ENCODE measurements at places on chromosomes 13 and 19.

DNA sequence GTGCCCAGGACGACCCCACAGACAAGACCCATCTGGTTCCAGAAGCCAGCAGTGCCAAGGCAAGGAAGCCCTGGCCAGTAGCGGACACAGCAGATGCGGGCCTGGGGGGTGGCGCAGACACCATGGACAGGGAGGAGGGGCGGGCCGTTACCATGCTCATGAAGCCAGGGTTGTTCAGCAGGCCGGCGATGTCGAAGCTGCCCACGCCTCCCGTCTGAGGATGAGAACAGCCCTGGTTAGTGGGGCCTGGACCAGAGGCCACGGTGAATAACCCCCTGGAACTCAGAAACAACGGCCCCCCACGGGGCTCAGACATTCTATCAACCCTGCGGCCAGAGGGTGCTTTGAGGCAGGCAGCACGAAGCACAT lies 21.5 kb upstream of the SLC39A3 start:
- DNase-seq = no peak

- DNase-seq = no peak
These were observed 6.0 kb upstream of the CTU1 start for GRCh38 chr19:51114087-51114729.

DNA sequence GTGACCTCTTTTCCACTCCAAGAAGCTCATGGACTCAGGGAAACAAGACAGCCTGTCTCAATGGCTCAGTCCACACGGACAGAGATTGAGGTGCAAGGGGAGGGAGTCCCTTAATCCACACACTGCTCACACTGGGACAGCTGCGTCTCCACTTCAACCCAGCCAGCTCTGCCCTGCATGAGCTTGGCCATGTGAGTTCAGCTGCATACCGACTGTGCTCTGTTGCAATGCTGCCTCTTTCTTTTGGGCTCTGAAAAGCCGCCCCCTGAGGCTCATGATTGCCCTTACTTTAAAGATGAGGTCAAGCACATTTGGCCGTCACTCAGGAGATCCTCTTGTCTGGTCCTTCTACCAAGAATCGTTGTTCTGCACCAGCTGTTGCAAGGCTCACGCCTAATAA lies 64.8 kb upstream of the KCTD15 start:
- DNase-seq = no peak

GRCh38 chr13:20395061-20395916 lies 130.4 kb downstream of the CRYL1 start:
- DNase-seq = no peak

DNA sequence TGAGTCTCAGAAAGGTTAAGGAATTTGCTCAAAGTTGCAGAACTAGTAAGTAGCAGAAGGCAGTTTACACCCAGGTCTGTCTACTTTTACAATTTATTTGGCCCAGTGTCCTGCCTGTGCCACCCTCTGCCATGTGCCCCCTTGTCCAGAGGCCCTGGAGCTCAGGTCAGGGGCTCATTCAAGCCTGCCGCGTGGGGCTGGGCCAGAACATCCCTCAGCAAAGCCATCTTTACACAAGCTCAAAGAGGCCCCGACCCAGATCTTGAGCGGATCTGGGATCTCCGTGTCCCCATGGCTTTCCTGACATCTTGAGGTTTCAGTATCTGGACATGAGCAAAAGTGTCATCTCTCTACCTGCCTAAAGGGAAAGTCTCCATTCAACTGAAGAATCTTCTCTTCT lies 76.4 kb upstream of the VSTM2B start:
- DNase-seq = no peak

DNA sequence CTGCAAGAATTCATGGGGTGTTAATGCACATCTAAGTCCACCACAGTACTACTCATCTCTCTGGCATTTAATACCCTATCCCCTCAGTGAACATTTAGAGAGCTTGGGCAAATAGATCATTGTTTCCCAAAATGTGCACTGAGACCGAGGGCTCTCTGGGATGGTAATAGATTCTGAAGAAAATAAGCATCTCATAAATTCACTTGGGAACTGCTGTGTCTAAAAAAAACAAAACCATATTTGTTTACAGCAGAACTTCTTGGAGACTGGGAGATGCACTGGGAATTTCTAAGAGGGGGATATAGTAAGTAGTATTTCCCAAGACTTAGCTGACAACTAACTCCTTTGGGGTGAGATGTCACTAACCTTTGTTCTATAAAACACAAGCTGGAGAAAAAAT lies 58.4 kb downstream of the ENOX1 start:
- peak; percentile 47 for DNase-seq

GRCh38 chr13:31826521-31826920 lies 87.2 kb downstream of the RXFP2 start:
- DNase-seq = no peak

GRCh38 chr19:2179095-2179494 lies 15.4 kb downstream of the DOT1L start:
- no peak for DNase-seq

DNA sequence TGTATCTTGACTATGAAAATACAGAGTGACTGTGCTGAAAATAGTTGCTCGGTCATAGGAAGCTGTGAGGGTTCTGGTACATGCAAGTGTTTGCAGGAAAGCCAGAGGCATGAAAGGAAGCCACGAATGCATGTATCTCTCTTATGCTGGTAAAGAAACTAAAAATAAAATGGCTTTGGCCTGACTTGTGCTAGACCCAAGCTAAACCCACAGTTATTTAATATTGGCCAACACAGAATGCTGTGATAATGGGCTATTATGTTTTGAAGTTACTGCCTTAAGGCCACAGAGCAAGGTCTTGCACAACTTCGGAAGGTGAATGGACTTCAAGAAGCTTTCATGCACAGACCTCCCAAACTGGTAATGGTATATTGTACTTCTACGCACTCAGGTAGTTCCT lies 518.2 kb upstream of the HTR2A start:
- peak; percentile 30 for DNase-seq

- no peak for DNase-seq
These were observed 1317.6 kb downstream of the PCDH9 start for GRCh38 chr13:65912516-65912915.

DNA sequence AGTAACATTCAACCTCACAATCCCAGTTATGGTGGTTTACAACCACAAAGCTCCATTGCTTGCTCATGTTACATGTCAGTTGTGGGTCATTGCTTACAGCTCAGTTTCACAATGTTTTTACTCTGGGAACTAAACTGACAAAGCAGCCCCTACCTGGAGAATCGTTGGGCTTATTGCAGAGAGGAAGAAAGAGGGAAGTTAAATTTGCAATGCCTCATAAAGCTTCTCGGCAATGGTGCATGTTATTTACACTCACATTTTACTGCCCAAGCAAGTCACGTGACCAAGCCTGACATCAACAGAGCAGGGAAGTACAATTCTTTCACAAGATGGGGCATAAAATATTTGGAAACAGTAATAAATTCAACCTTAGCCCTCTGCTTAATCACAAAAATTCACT lies 441.6 kb downstream of the TDRD3 start:
- DNase-seq = no peak

- DNase-seq = peak; percentile 69
These were observed 699 bp downstream of the RCBTB2 start for GRCh38 chr13:48532256-48532505.

DNA sequence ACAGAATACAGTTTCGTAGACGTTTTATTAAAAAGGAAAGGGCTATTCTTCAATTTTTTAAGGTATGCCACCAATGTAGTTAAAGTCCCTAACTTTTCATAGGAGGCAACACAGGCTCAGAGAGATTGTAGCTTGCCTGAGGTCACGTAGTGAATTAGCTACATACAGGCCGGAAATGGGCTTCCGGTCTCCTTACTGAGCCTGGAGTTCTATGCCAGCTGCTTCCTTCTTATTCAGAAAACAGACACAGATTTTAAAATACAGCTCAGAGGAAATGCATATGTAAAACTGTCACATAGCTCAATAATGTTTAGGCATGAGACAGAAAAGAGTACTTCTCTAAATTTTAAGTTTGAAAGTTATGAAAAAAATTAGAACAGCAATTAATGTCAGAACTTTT lies 85.4 kb upstream of the TUBA3C start:
- no peak for DNase-seq

DNA sequence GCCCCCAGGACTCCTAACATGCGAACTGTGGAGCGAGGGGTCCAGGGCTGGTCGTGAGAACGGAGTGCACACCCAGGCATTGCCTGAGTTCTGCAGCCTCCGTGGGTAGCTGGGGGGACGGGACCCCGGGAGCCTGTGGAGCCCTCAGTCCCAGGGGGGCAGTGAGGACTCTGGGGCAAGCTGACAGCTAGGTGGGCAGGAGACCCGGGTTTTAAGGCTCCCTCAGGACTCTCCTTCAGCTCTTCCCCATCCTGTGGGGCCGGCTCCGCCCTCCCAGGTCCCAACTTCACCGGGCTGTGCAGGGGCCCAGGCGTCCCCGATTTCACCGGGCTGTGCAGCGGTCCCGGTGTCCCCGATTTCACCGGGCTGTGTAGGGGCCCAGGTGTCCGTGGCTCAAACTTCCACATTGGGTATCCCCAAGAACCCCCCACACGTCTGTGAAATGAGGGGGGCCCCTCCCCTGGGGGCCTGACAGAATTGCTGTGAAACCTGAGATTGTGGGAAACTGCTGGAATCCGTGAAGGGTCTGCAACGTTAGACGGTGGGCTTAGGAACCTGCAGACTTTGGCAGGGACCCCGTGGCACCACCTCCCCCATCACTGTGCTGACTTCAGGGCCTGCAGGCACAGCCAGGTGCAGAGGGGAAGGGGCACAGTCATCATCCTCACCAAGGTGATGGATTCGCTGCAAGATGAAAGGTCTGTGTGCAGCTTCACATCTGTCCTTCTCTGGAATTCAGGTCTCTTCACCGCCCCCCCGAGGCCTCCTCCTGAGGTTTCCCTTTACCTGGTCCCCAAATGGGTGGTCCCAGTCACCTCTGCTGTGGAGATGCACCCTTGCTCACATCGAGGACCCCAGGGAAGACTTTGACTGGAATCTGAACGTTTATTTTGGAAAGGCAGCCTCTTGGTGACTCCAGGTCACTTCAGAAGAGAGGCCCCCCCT lies 73.2 kb upstream of the MCF2L start:
- no peak for DNase-seq

DNA sequence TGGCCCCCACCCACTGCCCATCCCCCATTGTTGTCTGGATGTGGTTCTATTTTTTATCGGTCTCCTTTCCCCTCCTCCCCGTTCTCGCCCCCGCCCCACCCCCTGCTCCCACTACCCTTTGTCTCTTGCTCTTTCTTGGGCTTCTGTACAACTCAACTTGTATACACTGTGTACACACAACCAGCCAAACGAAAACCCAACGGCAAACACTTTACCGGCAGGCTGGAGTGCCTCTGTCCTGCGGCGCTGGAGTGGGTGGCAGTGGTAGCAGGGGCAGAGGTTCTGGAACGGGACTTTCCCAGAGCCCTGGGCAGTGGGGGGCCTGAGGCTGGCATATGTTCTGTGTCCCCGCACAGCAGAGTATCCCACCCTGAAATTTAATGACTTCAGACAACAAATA lies 13.7 kb downstream of the RRAS start:
- DNase-seq = no peak

DNA sequence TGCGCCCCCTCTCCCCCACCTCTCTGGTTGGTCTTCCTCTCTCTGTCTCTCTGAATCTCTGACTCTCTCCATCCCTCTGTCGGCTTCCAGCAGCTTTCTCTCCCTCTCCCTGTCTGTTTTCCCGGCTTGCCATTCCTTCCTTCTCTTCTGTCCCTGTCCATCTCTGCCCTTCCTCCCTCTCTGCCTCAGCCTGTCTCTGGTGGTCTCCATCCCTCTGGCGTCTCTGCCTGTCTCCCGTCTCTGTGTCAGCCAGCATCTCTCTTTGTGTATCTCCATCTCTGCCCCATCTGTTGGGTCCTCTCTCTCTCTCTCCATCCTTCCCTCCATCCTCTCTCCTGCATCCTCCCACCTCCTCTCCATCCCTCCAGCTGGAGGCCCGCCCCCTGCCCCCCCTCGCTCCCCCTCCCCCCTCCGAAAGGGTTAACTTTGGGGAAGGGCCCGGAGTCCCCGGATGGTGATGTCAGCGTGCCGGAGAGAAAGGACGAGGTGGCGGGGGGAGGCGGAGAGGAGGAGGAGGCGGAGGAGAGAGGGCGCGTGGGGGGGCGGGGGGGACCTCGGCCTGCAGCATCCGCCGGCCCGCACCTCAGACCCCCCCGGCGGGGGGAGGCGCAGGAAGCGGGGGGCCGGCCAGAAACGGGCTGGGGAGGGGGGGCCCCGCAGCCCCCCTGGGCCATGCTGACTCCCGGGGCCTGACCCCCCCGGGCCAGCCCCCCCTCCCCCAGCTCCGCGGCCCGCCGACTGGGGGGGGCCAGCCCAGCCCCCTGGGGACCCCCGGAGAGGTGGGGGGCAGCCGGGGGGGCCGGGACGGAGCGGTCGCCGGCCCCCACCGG lies at the start of gene BRSK1:
Gene BRSK1, plus strand, starts transcription at position 450 of the 830 bp plus-strand sequence. CDS start 446 bp downstream, outside the sequence.
- peak; percentile 43 for DNase-seq

- no peak for DNase-seq
These were observed 81.4 kb upstream of the MEDAG start for GRCh38 chr13:30824651-30825050.

DNA sequence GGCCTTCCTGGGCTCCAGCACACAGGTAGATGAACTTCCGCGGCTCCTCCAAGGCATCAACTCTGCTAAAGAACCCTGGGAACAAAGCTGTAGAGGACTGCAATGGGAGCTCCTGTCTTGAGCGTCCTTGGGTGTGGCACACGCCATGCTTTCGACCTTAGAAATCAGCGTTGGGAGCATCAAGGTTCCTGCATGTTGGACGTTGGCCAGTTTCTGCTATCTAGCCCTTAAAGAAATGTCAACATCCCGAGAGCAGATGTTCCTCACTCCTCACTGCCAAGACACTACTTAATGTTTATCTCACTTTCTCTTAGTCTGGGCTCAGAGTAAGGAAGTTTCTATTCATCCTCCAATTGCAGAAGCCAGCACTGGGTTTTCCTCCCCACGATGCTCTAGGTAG lies 70.6 kb upstream of the MEDAG start:
- DNase-seq = peak; percentile 92

DNA sequence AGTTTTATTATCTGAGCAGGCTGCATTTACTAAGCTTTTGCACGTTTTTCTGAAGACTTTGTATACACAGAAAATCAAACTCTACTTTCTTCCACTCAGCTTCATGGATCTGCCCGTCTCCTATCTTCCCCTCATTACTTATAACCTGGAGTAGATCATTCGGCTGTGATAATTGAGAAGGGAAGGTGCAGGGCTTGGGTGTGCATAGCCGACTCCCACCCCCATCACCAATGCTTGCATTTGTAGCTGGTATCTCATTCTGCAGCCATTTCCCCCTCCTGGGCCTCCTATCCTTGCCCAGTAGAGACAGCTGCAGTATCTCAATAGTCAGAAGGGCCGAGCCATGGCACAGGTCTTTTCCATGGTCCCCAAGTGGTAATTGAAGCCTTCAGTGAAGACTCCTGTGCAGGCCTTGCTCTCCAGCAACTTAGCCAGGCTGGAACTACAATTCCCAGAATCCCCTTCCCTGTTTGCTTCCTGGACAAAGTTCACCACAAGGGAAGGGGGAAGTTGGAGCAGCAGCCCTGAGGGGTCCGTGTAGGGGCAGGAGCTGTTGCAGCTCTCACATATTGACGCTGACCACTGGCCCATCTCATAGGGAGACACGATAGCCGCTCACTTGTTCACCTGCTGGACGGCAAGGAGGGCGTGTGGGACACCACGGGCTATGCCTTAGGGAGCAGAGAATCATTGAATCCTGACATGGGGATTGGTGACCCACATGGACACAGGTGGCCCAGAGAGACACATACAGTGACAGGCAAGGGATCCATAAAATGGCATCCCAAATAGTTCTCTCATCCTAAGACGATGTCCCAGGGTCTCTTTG lies 2.1 kb upstream of the SIGLEC8 start:
- peak; percentile 2 for DNase-seq

GRCh38 chr19:14761607-14762006 lies 16.8 kb downstream of the ADGRE2 start:
- DNase-seq = no peak

All from fibroblast of villous mesenchyme (primary cell).